ENCODE measurements at places on chromosomes 12 and 14.

GRCh38 chr12:131065279-131065678 is 111.6 kb downstream of the ADGRD1 start:
- no peak for DNase-seq

- no peak for DNase-seq
Measured at GRCh38 chr12:112616469-112617152, 174.9 kb upstream of the RPH3A start.

GRCh38 chr12:130444986-130445385 is 107.3 kb downstream of the PIWIL1 start:
- no peak for DNase-seq

DNA sequence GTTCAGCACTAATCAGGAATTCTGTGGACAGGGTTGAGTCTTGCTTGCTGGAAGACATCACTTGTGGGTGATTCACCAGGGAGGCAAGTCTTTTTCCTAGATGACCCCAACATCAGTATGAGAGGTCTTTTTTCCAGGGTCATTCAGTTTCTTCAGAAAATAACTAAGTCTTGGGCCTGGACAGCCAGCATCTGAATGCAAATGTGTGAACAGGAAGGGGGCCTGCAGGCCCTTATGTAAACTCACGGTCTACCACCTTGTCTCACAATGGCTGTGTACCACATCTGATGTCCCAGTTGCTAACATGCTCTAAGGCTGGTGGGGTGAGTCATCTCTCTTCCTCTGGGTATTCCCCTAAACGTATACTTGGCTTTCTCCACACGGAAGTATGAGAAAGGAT is 79.2 kb downstream of the HECTD4 start:
- peak; percentile 21 for DNase-seq

DNA sequence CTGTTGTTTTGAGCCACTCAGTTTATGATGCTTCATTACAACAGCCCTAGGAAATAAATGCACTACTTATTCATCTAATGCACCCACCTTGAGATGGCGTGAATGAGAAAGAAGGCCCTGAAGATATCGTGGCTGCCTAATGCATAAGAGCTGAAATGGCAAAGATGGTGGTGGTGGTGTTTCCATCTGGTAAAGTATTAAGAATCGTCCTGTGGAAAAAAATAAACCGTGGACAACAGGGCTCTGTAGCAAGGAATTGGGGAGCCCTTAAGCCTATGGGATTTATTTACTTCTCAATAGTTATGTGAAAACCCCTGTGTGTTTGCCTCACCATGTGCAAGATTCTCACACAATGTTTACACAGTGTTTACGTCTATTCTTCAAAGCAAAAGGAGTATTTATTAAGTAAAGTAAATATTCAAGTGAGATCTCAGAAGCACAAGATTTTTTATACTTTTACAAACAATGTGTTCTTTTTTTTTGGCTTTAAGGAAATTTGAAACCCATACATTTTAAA is 1555.2 kb upstream of the FLRT2 start:
- no peak for DNase-seq

DNA sequence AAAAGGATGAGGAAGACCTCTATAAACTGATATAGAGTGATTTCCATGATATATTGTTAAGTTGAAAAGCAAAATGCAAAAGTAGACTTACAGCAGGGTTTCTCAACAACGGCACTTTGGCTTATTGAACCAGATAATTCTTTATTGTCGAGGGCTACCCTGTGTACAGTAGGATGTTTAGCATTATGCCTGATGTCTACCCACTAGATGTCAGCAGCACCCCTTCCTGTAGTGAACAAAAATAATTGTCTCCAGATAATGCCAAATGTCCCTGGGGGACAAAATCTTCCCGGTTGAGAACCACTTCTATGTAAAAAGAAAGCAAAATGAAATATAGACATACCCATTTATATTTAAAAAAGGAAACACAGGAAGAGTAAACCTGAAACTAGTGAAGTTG is 32.4 kb downstream of the ABCD2 start:
- peak; percentile 50 for DNase-seq

GRCh38 chr12:30990316-30990715 is 63.8 kb downstream of the TSPAN11 start:
- DNase-seq, result no peak

GRCh38 chr12:121810234-121810817 is 6.5 kb downstream of the SETD1B start:
- DNase-seq, result no peak

GRCh38 chr12:65630555-65630954 is 193.7 kb upstream of the HMGA2 start:
- DNase-seq, result no peak

GRCh38 chr14:37230551-37231194 is 32.9 kb downstream of the MIPOL1 start:
- DNase-seq, result no peak

- DNase-seq, result peak; percentile 76
Measured at GRCh38 chr14:104389326-104390220, 190.0 kb upstream of the C14orf180 start.

DNA sequence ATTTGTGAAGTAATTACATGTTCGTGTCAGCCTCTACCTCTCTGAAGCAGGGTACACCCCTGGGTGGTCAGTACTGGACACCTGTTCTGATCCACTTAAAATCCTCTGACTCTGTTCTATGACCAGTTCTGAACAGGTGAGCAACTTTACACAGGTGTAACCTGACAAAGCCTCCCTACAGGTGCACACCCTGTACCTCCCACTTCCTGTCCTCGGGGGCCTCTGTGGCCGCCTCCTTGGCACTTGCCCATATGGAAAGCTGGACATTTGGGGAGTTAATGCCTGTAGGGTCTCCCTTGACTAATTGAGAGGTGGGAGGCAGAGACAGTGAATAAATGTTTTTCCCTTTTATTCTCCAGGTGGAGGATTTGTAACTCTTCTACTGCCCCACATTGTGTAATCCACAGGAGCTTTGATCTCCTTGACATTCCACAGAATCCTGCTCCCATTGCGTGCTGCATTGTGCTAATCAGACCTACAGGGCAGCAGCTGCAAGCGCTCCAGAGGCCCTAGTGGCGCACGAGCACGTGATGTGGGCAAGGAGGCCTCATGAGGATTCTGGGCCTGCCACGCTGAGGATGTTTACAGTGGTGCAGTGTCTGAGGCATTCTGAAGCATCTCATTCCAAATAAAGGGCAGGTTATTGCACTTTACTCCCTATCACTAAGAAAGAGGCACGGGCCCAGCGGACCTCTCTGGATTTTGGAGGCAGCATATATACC is 45.8 kb upstream of the BATF start:
- DNase-seq, result no peak

DNA sequence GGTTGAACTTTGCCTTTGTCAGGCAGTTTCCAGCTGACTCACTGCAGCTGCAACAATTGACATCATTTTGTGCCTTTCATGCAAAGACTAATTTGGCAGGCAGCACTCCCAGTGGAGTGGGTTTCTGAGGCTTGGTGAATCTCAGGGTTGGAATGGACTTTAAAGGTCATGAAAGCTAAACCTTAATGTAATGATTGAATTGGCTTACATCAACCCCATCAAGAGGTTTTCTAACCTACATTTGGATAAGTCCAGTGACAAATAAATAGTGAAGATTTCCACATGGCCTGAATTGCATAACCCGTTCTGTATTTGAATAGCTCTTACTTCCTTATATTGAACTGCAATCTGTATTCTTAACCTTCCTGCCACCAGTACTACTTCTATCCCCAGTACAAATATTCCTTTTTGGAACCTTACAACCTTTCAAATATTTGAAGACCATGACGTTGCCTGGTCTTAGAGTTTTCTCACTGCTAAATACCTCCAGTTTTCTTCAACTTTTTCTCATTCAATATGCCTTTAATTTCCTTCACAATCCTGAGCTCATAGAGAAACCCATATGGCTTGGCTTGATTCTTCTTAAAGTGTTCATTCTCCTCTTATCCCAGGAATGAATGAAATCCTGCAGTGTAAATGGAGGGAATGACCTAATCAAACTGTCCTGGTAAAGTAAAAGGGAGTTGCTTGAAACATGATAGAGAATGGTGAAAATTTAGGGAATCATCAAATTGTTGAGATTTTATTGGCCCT is 168.1 kb upstream of the NOVA1 start:
- no peak for DNase-seq

DNA sequence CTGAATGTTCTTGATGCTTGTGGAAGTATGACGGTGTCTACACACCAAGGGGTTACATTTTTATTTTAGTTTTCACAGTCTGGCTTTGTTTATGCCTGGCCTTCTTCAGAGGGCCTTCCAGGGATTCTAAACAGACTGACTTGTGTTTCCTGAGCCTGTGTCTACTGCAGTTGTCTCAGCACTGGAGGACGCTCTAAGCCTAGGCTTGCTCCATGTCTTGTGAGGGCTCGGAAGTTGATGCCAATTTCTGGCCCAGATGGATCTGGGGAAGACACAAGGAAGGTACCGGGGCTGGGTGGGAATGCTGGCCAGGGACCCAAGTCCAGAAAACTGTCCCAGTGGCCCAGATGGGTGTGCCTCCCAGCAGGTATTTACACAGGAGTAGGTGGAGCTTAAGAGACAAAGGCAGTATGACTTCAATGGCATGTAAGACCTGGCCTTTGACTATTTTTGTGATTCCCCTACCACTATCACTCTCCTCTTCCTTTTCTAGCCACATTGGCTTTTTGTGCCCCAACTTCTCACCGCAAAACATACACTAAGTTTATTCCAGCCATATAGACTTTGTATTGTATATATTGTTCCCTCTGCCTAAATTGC is 56.9 kb downstream of the GPR137C start:
- DNase-seq, result no peak

DNA sequence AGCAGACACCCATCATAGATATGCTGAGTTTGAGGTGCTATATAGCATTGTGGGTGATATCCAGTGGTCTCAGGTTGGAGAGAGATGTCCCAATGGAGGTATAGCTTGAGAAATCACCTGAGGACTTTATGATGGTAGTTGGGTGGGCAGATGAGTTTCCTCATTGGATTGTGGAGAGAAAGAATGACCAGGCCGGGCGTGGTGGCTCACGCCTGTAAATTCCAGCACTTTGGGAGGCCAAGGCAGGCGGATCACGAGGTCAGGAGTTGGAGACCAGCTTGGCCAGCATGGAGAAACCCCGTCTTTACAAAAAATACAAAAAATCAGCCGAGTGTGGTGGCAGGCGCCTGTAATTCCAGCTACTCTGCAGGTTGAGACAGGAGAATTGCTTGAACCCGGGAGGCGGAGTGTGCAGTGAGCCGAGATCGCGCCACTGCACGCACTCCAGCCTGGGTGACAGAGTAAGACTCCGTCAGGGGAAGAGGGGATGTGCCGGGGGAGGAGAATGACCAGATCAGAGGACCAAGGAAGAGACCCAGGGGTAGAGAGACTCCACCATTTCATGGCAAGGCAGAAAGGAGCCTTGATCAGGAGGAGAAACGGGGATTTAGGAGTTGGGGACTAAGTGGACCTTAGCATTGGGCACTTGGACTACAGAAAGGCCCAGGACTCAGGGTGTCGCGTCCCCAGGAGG is 757 bp upstream of the PCK2 start:
- DNase-seq, result no peak

DNA sequence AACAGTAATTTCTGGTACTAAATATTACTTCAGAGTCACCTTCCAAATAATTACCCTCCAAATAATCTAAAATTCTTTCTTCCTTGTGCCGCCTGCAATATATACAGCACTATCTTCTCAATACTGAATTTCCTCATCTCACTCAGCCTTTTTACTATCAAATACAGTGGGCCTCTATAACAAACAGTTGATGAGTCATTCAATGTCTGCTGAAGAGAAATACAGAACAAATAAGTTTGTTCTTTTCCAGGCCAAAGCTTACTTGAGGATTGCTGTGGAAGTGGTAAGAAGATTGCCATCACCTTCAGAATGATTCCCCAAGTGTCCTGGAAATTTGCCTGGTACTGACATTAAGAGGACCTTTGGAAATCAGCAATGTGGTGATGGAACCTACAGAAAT is 218.2 kb upstream of the ARHGAP5 start:
- DNase-seq, result no peak

DNA sequence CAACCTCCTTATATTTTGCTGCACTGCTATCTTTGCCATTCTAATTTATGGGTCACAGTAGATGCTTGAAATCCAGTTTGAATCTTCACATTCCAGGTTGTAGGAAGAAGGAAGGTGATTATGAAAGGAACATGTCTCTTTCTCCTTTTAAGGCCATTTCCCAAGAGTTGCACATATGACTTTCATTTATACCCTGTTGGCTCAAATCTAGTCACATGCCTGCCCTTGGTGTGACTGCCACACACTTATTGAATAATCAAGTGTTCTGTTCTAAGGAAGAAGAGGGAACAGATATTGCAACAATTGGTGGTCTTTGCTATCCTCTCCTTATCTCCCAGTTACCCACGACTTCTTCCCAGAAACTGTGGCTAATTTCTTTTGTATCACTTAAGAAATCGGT is 404.3 kb downstream of the TMEM117 start:
- DNase-seq, result no peak

DNA sequence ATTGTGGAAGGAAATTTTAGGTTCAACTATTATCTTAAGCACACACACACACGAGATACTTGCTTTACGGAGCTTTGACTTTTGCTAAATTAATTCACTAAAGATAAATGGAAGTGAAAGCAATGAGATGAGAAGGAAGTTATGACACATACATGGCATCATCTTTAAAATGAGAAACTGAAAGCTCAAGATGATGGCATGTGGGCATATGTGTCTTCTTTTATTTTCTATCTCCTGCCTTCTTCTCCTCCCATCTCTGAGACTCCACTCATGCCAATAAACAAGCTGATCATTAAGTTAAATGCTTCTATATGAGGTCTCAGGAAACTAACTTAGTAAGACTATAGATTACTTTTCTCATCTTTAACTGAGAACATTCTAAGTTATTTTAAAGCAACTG is 216.7 kb downstream of the MED13L start:
- peak; percentile 31 for DNase-seq

GRCh38 chr12:122245553-122245952 is 19.7 kb upstream of the DIABLO start:
- no peak for DNase-seq

- DNase-seq, result peak; percentile 28
Measured at GRCh38 chr14:49959822-49960408, 67.0 kb downstream of the ARF6 start.

DNA sequence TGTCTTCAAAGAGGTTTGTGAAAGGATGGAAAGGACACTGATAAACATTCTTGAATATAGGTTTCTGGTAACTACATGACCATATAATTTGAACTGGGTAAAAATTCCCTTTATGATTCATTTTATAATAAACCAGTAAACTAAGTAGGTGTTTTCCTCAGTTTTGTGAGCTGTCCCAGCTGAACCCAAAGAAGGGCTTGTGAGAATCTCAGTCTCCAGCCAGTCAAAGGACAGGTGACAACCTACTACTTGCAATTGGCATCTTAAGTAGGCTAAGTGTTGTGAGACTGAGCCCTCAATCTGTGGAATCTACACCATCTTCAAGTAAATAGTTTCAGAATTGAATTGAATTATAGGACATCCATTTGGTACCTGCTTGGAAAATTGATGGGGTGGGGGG is 75.2 kb downstream of the MYF5 start:
- DNase-seq, result no peak

DNA sequence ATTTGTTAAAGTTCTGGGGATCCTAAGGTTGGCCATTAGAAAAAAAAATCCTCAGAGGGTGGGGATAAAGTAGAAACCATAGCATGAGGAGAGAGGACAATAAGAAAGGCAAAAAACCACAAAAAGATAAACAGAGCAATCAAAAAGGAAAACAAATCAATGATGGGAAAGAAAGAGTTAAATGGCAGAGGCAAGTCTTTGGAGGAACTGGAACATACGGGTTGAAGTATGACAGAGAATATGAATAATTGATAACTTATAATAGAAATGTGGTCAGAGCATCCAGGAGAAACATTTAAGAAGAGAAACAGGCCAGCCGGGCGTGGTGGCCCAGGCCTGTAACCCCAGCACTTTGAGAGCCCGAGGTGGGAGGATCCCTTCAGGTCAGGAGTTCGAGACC is 17.8 kb upstream of the SALL2 start:
- no peak for DNase-seq

GRCh38 chr12:113664224-113664681 is 192.6 kb upstream of the LHX5 start:
- no peak for DNase-seq
